NCI-H524 treated with DMSO at 0.1 percent for 48 hours (cell line): ENCODE measurements at places on chromosomes 7 and 10.

DNA sequence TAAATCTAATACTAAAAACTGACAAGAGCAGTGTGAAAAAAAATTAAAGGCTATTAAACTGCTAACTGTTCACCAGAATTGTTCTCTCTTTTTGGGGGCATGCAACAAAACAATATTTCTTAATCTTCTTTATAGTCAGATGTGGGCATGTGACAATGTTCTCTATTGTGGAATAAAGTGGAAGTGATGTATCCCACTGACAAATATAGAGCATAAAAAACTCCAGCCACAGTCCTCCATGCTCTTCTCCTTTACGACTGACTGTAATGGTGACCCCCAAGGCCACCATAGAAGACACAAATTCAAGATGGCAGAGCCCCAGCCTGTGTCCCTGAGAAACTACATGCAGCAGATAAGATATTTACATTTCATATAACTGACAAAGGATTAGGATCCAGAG is 11.6 kb upstream of the CCDC6 start:
- no peak for DNase-seq

DNA sequence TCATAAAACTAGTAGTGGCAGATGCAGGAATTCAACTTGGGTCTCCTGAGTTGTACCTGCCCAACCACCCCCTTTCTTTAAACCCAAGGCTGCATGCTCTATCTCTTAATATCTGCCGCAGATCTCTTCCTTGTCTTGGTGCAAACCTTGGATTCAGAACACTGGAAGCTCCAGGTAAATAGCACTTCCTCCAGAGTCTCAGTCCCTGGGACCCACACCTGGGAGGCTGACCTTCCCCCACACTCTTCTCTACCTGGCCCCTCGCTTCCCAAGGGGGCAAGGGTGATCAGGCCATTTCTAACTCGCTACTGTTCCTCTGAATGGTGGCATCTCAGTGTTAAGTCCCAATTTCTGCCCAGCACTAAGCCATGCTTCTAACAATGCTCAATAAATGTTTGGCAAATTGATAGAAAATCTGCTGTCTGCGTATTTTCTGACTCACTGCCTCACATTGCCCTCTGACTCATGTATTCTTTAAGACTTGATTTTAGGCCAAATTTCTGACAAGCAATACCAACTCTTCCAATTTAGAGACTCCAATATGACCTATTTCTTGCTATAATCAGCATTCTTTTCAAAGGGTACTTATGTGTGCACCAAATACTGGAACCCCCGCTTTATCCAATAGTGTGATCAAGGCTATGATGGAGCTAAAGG is 68.0 kb upstream of the PPP1R3C start:
- DNase-seq: no peak

DNA sequence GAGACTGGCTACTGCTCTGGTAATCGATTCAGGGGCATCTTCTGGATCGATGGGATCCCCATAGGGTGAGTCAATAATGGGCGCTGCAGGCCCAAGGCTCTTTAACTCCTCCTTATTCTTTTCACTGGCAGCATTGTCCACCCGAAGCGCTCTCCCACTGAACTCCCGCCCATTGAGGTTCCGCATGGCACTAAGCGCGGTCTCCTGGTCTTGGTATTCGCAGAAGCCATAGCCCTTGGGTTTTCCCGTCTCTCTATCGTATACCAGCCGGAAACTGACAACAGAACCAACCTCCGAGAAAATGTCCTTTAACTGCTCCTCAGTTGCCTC is 285 bp downstream of the CSTF2T start:
- DNase-seq: no peak

GRCh38 chr7:131326576-131326975 is 1.1 kb upstream of the MKLN1 start:
- no peak for DNase-seq

- DNase-seq: no peak
Observed at GRCh38 chr10:92957223-92958010, 103.2 kb upstream of the CYP26C1 start.

DNA sequence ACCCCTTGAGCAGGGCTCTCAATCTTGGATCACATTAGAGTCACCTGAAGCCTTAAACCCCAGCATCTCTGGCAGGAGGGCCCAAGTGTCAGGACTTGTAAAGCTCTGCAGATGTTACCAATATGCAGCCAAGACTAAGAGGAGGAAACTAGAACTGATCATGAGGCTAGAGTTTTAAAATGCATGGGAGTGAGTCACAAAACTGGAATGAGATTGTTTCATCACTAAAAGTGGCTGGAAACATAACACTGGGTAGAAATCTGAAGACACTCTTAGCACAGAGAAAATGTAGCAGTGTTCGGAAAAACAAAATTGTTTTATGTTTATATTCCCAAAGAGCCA is 63.3 kb upstream of the GHITM start:
- DNase-seq: no peak

- no peak for DNase-seq
Observed at GRCh38 chr7:100752994-100753393, 19.6 kb downstream of the ZAN start.

DNA sequence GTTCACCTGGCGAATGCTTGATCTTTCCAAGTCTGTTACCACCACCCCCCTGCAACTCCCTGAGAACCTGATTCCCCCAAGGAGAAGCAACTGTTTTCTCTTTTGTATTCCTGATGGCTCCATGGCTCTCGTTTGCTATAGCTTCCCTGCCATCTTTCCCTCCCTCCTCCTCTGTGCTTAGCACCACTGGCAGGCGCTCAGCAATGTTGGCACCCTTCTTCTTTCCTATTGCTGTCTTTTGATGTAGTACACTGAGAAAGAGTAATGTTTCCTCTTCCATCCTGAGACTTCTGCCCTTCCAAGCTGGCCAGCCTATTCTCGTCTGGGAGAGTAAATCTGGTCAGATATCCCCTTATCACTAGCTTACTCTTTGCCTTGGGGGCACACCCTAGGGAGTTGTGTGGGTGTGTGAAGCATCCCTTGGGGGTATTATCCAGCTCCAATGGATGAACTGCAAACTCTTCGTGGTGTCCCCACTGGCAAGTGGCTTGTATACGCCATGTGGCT is 74.0 kb downstream of the BMPER start:
- no peak for DNase-seq

- no peak for DNase-seq
Observed at GRCh38 chr10:125006188-125006680, 64.3 kb downstream of the ZRANB1 start.

GRCh38 chr7:140384894-140385545 is 13.3 kb downstream of the SLC37A3 start:
- no peak for DNase-seq

DNA sequence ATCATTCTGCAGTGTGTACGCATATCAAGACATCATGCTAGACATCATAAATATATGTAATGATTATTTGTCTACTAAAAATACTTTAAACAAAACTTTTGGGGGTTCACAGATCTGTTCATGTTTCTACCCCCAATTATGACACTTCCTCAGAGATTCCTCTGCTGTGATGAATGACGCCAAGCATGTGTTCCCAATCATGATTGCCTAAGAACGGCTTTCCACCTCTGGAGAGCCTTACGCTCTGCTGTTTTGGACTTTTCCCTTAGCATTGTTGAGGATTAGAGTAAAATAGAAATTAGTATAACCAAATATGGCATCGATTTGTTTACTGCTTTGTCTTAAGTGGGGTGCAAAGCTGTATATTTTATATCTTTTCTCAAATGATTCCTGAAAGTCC is 236.3 kb upstream of the IGFBP3 start:
- DNase-seq: no peak

DNA sequence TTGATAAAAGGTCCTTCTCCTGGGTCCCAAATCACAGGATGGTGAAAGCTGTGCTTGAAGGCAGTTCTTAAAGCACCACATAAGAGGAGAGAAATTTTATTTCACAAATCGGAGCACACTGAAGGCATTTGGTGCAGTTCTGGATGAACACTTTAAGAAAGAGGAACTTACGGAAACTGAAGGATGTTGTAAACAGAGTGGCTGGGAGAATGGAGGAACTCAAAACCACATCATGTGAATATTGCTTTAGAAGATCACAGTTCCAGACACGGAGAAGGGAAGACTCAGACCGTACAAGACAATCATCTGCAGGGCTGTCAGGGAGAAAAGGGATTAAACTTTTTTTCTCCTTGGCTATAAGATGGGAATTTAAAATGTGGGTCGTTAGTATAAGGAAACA is 9.0 kb upstream of the GPR141 start:
- DNase-seq: no peak

- DNase-seq: no peak
Observed at GRCh38 chr10:86648704-86649427, 5.5 kb upstream of the OPN4 start.

DNA sequence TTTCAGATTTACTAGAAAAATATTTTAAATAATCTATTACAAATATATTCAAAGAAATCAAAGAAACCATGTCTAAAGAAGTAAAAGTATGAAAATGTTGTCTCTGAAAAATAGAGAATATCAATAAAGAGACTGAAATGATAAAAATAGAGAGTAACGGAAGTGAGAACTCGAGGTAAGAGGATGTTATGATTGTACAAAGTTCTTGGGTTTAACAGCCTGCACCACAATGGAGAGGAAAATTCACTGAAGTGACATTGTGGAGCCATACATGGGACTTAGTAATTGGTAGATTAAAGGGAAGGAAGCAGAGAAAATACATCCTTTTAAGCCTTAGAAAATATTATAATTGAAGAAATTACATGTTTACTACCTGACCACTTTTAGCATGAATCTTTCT is 77.9 kb downstream of the THSD7A start:
- DNase-seq: no peak

DNA sequence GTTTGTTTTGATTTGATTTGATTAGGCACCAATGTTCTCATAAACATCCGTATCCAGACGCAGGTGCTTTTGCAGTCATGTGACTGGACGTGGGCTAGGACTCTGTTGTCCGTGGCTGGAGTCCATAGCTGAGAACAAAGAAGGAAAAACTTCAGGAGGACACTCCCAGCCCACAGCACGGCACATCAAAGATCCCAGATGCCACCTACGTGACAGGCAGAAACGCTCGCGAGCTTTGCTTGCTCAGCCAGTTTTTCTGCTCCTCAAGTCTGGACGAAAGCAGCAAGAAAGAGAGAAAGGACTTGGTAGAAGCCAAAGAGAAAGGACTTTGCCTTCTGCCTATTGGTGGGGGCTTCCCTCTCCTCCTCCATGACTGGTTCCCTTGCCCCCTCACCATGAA is 6.9 kb upstream of the ZKSCAN1 start:
- no peak for DNase-seq

- DNase-seq: no peak
Observed at GRCh38 chr10:68067029-68067428, 8.1 kb downstream of the HERC4 start.

GRCh38 chr7:45182856-45183710 is 25.5 kb downstream of the RAMP3 start:
- DNase-seq: no peak

DNA sequence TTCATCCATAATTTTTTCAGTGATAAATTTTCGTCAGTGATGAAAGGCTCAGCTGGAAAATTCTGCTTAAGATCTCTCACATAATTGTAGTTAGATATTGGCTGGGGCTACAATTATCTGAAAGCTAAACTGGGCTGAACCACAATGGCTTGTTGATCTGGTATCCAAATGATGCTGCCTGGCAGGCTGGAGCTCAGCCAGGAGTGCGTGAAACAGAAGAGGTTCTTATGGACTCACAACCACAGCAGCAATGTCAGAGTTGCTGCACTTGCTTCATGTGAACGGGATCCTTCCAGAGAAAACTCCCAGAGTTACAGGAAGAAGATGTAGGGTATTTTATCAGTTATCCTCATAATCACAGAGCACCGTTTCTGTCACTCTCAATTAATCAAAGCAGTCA is 533.2 kb upstream of the POM121L12 start:
- no peak for DNase-seq

DNA sequence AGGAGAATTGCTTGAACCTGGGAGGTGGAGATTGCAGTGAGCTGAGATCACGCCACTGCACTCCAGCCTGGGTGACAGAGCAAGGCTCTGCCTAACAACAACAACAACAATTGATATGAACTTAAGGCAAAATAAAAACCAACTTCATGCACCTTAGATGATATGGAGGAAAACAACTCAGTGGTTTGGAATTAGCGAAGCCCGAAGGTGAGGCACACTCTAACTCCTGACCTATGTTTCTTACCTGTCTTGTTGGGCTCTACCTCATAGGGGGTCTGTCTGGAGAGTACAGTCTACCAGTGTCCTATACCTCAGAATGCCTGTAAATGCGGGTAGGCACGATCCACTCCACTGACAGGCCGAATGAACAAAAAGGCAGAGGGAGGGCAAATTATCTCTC is 24.3 kb upstream of the COBL start:
- no peak for DNase-seq

- DNase-seq: no peak
Observed at GRCh38 chr7:118011652-118012051, 138.4 kb upstream of the CTTNBP2 start.

DNA sequence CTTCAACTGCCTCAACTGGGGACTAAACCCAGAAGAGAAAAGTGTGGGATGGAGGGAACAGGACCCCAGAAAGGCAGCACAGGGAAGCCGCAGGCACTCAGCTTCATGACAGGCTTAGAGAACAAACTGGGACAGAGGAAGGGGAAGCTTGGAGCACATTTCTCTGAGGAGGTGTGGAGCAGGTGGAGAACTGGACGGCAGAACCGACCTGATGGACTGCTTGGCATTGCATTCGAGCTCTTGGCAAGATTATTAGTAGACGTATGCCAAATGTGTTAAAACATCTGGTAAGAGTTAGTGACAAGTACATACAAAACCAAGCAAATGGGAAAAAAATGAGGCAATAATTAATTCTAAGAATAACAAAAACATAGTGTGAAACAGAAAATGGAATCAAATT is 335.7 kb downstream of the SFMBT2 start:
- DNase-seq: no peak

DNA sequence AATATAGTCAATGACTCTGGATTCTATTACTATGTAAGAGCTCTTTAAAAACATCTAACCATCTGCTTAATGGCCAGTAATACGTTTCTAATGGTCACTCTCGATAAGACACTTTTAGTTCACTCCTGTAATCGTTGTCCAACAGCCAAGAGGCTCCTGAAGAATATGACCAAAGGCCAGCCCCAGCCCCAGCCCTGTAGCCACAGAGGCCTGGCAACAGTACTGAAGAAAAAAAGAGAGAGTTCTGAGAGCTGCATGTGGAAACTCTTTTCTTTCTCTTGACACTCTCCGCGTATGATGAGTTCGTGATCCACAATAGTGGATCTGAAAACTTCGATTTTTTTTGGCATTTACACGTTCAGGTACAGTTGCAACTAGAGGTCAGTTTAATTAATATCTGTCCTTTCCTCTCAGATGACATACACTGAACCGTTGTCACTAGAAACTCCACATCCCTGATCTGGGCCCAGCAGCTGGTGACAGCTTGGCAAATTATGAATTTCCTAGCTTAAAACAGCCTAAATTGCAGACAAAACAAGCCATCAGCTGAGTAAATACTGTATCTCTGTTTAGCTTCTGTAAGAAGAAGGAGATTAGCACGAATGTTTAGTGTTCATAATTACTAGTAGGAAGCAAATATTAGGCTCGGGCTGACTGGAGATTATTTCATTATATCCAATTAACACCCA is 456.7 kb downstream of the LRMDA start:
- DNase-seq: no peak

- DNase-seq: no peak
Observed at GRCh38 chr10:76213876-76214275, 782.5 kb downstream of the LRMDA start.

GRCh38 chr7:1677206-1678080 is 7.4 kb downstream of the ELFN1 start:
- DNase-seq: no peak
